T-helper 2 cell (primary cell): ENCODE measurements at places on chromosomes 2 and 18.

GRCh38 chr18:42559069-42559690, 556.3 kb downstream of the RIT2 start:
- no peak for DNase-seq

DNA sequence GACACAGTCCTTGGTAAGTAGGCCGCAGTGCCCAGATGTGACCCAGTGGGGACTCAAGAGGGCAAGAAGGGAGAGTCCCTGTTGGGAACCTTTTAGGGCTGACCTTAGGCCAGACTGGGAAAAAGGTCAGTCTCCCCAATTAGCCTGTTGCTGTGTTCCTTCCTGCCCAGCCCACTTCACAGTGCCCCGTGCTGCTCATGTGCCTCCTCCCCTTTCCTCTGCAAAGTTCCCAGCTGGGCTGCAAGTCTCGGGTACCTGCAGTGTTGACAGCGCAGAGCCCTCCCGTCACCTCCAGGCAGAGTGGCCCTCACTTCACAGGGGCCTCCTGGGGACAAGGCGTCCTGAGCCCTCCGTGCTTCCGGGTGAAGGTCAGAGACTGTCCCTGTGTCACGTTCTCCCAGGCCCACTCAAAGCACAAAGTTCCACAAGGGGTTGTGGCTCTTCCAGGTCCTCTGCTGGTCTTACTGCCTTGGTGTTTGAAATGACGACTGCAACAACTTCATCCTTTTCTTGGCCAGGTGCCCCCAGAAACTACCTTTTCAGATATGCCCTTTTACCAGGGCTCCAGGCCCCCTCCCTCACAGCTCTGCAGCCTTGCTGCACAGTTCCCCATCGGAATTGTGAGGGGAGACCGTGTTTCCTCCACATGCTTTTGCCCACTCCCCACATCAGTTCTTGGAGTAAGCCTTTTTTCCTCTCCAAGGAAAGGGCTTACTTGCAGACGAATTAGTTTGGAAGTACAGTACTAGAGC, 225.8 kb downstream of the ALPK2 start:
- DNase-seq: no peak

- DNase-seq: no peak
Measured at GRCh38 chr2:118122594-118123281, 34.5 kb downstream of the INSIG2 start.

DNA sequence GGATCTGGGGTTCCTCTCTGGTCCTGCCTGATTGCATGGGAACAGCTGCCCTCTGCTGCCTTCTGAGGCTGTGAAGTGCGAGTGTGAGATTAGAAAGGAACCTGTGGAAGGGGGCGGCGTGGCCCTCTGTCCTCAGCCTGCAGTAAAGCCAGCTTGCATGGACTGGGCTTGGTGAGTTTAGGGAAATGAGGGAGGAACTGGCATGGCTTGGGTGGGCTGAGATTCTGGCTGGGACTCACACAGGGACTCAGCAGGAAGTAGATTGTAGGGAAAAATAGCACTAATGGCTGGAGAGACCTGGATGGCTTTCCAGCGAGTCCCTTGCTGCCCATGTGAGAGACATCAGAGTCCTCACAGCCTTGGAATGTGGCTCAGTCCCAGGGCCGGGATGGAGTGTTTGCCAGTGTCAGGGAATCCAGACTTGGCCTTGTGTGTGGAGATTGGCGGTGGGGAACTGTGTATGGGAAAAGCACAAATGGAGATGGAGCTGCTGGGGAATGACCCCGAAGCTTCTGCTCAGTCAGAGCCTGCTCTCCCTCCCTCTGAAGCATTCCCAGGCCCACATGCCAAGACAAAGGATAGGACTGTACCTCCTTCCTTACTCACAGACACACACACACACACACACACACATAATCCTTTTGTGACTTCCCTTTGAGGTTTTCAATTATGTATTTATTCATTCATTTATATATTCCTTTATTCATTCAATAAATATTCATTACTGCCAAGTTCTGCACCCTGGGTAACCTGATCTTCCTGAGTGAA, 115.4 kb downstream of the ACAA2 start:
- DNase-seq: no peak

DNA sequence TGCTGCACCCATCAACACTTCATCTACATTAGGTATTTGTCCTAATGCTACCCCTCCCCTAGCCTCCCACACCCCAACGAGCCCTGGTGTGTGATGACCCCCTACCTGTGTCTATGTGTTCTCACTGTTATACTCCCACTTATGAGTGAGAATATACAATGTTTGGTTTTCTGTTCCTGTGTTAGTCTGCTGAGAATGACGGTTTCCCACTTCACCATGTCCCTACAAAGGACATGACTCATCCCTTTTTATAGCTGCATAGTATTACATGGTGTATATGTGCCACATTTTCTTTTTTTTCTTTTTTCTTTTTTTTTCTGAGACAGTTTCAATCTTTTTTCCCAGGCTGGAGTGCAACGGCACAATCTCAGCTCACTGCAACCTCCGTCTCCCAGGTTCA, 284.1 kb upstream of the CYP26B1 start:
- no peak for DNase-seq

DNA sequence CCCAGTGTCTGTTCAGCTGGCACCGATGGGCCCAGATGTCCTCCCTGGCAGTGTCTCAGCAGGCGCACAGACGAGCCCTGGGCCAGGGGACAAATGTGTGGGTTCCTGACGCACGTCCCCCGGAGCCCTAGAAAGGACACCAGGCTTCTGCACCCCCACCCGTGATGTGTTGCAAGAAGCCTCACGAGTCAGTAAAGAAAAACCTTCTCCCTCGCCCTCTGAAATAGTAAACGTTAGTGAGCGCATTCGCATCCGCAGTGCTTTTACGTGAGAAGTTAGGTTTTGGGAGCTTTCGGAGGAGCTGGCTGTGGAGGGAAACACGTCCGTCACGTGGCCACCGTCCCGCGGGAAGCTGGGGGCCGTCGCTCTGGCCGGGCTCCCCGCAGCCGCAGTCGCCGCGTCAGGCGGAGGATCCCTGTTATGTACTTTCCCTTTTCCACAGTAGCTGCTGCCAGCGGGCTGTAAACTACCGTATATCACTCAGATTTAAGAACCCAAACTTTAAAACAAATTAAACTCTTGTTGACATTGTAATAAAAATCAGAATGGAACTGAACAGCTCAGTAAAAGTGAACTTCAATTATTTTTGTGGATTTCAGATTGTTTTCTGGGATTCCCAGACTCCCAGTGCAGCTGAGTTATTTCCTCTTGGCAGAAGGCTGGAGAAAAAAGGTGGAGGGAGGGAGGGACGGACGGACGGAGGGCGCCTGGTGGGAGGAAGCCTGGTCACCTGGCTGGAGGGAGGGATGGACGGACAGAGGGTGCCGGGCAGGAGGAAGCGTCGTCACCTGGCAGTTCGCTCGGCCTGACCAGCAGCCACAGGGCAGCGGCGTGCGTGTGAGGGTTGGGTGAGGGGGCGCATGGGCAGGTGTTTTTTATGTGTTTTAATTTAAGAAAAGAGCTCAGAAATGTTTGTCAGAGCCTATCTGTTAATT, 112.1 kb downstream of the NFATC1 start:
- no peak for DNase-seq

DNA sequence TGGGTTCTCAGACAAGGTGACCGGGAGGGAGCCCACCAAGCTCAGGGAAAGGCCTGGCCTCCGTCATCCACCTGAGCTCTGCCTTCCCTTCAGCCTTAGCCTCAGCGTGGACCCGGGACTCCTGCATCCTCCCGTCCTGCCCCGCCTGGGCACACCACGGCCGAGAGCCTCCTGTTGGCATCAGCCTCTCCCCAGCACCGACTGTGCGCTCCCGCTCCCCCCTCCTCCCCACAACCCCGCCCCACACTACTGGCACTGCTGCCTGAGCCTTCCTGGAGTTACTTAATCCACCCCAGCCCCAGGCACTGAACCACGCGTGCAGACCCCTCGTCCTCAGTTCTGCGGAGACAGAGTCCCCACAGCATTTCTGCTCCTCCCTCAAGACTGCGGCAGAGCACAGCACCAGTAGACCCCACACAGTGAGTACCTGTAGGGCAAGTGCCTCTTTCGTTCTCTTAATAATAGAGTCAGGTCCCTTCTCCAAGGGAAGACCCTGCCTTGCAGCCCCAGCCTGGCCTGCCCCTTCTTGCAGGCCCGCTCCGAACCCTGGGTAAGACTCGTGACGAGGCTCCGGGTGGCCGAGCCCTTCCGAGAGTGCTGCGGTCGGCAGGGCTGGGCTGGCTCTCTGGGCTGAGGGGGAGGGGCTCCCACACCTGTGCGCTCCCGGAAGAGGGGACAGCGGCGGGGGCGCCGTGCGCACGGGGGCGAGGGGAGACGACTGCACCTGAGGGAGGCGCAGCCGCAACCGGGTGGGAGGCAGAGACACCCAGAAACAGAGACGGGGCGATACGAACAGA, at the start of gene AMER3:
AMER3 (plus strand) TSS at position 285 of the 797 bp plus-strand sequence. CDS start 6,533 bp downstream, outside the sequence.
- DNase-seq: no peak

DNA sequence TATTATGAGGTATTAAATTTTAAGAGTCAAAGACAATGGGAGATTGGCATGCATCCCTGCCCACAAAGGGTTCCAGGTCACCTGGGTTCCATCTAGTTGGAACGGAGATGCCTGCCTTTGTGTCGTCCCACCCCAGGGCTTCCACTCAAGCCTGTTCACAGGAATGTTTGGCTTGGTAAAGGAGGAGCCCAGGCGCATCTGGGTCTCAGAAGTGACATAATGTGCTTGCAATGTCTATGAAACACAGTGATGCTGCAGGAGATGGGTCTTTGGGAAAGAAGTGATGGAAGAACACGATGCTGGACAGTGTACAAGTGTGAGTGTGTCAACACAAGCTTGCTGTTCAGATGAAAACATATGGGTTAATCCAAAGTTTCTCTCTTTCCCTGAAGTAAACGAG, 49.6 kb upstream of the ZNF396 start:
- no peak for DNase-seq
